Pons (tissue), 1 donor: ENCODE measurements at places on chromosomes 3 and 15.

DNA sequence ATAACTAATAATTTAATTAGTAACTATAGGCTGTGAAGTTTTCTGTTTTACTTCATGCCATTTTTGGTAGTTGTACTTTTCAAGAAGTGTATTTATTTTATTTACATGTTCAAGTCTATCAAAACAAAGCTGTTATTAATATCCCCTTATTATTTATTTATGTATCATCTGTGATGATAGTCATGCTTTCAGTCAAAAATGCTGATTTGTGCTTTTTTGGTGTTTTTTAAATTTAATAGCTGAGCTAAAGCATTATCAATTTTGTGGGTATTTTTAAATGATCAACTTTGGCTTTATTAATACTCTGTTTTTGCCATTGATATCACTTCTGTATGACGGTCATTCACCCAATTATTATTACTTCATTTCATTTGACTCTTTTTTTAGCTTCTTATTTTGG, 1229.2 kb upstream of the CADM2 start:
- no peak for DNase-seq

- DNase-seq = no peak
Measured at GRCh38 chr3:69880069-69880640, 119.4 kb upstream of the SAMMSON start.

DNA sequence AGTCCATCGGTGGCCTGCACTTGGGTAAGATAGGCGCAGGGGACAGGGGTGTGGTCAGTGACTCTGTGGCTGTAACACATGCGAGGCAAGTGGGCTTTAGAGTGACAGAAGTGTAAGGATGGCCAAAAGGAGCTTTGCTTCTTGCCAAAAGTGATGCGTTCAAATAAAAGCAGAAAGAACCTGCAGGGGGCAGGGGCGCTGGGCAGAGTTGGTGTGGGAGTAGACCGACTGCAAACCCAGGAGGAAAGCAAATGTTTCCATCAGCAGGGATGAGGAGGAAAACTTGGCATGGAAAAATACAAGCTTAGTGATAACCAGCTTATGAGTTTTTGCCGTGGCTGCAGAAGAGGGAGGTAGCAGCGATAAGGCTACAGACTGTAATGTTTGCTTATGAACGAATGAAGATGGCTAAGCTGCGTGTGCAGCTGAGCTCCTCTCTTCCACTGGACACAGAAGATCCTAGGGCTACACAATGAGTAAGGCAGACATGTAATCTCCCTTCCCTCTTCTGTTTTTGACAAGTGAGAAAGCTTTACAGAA, 149.4 kb downstream of the WNT5A start:
- no peak for DNase-seq

DNA sequence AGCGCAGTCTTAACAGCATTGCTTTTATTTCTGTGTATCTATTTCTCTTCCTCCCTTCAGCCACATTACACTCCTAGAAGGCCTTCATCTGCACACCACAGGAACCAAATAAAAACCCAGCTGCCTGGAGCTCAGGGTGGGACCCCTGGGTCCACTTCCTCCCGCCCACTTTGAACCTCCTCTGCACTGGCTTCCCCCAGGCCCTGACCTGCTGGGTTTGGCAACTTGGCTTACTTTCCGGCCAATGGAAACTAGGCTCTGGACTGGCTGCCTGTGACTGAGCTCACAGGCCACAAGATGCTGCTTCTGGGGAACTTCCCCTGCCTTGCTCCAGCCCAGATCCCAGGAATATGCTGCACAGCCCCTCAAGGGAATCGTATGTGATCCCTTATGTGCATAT, 89.8 kb downstream of the SEMA5B start:
- DNase-seq = no peak

DNA sequence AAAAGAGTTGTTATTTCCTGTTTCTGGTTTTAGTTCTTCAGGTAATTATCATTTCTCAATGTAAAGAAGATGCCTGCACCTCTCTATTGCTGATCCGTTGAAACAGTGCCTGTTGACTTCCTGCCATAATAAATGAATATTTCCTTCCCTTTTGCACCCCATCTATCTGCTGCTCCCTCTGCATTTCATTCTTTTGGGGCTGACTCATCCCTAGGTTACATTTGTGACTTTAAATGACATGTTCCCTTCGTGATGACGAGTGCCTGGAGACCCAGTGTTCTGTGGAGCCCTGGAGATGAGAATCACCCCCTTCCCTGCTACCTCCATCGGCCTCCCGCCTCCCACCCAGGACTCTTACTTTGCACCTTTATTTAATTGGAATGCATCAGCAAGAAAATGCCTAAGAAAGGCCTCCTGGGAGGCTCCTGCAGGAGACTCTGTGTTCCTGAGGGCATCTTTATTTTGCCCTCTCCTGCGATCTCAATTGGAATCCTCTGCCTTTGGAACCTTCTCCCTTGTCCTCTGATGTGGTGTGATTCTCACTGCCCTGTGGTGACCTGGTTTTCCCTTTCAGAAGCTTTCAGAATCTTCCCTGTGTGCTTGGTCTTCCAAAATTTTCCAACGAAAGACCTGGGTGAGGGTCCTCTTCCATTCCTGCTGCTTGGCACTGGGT, 13.7 kb downstream of the LRRK1 start:
- no peak for DNase-seq

DNA sequence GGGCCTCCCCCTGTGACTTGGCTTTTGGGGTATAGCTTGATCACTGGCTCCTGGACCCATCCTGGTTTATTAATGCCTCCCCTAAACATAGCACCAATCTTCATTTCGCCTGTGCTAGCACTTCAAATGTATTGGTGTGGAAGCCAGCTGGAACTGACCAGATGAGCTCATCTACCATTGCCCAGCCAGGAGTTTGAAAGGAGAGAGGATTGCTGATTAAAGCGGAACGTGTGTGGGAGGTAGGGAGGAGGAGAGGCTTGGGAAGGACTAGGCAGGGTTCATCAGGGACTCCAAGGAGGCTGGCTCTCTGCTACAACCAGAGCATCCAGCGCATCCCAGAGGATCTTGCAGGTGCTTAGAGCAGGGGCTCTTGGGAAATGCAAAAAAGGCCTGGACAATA, 34.4 kb upstream of the TLE3 start:
- DNase-seq = no peak

DNA sequence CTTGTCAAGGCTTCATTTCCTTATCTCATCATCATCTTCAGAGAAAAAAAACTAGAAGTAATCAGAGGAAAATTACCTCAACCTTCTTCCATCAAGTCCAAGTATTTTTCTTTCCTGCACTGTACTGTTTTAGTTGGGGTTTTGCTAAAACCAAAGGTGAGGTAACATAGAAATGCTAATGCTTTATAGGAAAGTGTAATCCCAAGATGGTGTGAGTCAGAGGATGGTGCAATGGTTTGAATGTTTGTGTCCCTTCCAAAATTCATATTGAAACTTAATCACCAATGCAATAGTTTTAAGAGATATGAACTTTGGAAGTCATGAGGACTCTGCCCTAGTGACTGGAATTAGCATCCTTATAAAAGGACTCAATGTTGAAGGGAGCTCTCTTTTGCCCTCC, 79.5 kb downstream of the KBTBD8 start:
- DNase-seq = no peak

DNA sequence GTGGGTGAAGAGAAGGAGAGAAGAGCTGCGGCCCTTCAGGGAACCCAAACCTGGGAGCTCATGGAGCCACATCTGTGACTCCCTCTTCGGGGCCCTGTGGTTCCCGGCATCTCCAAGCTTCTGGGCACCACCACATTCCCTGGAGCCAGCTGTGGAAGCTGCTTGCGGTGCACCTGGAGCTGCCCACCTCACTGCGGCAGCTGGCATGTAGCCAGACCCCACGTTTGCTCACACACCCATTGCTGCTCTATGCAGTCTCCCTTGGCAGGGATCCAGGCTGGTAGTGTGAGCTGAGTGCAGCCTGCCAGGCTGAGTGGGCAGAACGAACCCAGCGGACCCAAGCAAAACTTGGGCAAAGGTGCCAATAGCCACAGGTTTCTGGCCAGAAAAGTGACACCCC, 16.8 kb upstream of the PLA2G4E start:
- no peak for DNase-seq

GRCh38 chr3:8517487-8517886, 15.9 kb downstream of the LMCD1 start:
- DNase-seq = no peak

GRCh38 chr15:76206325-76206976, 104.8 kb downstream of the ETFA start:
- DNase-seq = peak; percentile 78

- DNase-seq = no peak
Measured at GRCh38 chr3:187002915-187003314, 72.6 kb downstream of the ST6GAL1 start.

GRCh38 chr3:179158336-179159039, 10.3 kb downstream of the PIK3CA start:
- no peak for DNase-seq

DNA sequence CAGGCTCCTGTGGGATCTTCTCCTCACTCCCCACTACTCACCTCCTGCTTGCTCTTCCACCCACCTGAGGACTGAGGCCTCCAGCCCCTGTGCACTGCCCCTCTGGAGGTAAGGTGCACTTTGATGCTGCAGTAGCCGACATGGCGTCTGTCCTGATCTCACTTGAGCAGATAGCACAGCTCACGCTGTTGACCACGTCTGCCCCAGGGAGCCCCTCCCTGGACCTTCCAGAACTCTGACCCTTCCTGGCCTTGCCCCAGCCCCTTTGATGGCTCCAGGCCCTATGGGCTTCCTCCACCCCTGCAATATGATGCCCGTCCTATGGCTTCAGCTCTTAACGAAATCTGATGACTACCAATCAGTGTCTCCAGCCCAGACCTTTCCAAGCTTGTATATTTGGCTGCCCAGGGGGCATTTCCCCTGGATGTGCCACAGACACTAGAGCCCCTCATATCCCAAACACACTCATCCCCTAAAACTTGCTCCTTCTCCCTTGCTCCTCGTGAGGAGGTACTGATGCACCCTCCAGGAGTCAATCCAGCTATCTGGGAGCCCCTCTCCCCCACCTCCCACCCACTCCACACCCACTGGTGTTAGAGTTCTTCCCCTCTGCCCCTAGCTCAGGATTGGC, 27.1 kb downstream of the KY start:
- DNase-seq = no peak

- DNase-seq = no peak
Measured at GRCh38 chr3:125367403-125368230, 7.5 kb downstream of the ZNF148 start.

- DNase-seq = no peak
Measured at GRCh38 chr15:65828585-65828984, 36.5 kb upstream of the DENND4A start.

- no peak for DNase-seq
Measured at GRCh38 chr15:27846722-27847395, 252.3 kb downstream of the OCA2 start.

- DNase-seq = no peak
Measured at GRCh38 chr3:10198226-10198625, 33.5 kb downstream of the IRAK2 start.

- DNase-seq = no peak
Measured at GRCh38 chr15:67766968-67767367, 58.3 kb upstream of the SKOR1 start.

DNA sequence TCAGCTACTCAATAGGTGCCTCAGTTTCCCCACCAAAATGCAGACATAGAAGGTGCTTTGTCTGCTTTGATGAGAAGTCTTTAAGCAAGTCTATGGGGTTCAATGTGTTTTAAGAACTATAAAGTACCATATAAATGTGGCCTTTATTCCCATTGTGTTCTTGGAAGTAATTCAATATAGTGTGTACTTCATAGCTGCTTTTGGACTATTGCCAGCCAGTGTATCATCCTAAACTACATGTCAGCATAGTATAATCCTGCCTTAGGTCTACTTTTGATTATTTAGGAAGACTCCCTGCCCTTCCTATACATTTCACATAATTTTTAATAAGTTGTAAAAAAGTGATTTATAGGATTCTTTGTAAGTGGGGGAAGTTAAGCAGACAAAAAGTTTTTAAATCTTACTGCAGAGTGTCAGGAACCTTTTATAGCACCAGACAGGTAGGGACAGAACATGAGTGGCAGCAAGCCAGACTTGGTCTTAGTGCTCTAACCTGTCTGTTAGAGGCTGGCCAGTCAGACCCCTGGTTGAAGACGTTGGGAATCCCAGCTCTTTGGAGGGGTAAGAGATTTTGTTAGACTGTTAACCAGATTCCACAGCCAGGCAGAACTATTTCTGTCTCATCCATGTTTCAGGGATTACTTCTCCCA, 48.4 kb downstream of the MLH1 start:
- no peak for DNase-seq

DNA sequence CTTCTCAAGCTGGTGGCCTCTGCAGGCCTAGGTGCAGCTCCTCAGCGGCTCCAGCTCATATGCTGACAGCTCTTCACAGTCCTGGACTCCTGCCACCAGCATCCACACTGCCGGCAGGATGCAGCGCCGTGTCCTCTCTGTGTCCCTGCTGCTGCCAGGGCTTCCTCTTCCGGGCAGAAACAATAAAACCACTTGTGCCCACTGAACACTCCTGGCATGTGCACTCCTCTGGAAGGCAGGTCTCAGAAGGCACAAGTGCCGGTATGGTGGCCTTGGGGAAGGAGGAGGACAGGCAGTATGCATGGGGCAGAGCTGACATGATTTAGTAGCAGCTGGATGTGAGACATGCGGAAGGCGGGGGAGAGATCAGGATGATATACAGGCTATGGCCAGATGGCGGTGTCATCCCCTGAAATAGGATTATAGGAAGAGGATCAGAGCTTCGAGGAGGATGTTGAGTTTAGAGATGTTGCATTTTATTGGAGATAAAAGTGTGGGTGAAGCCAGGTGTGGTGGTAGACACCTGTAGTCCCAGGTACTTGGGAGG, 7.5 kb upstream of the MAN2A2 start:
- peak; percentile 89 for DNase-seq

GRCh38 chr3:99833617-99834205, 16.0 kb downstream of the CMSS1 start:
- no peak for DNase-seq

DNA sequence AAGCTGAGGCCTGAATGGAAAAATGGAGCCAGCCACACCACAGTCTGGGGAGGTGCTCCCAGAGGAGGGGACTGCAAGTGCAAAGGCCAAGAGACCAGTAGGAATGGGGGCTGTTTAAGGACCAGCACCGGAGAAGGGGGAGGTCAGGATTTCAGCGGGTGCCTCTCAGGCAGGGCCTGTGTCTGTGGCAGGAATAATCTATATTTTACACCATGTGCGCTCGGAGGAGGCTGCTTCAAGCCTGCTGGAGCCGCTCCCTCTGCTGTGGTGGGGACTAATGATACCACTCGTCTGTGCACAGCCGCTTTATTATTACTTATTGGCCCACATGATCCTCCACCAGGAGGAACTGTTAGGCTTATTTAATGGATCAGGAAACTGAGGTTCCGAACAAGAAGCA, 45.3 kb downstream of the TPRA1 start:
- DNase-seq = no peak

- DNase-seq = no peak
Measured at GRCh38 chr15:65732698-65733097, 59.4 kb downstream of the DENND4A start.

- DNase-seq = no peak
Measured at GRCh38 chr3:127815001-127815400, 7.3 kb downstream of the MGLL start.

DNA sequence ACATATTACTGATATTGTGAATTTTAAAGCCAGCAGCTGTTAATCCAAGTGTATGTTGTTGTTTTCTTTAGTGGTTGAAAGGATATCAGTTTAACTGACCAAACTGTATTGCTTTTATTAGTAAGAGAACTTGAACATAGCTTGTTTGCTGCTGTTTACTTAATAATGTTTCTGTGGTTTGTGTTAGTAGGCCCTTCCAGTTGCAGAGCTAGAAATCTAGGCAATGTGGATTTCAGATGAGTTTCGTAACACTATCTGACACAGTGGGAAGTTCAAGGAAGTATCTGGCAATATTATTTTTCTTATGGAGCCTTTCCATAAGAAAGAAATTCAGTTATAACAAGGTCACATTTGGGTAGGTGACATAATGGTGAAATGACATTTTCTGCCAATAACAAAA, 18.5 kb downstream of the ZNF609 start:
- no peak for DNase-seq
